ENCODE measurements at places on chromosomes 4 and X.

GRCh38 chrX:50905334-50905733 is 5.2 kb upstream of the BMP15 start:
- DNase-seq, result no peak

- DNase-seq, result no peak
These were observed 120.5 kb downstream of the MAGEC2 start for GRCh38 chrX:142084611-142085010.

- DNase-seq, result no peak
These were observed 530.3 kb downstream of the EPHA5 start for GRCh38 chr4:65139998-65140397.

DNA sequence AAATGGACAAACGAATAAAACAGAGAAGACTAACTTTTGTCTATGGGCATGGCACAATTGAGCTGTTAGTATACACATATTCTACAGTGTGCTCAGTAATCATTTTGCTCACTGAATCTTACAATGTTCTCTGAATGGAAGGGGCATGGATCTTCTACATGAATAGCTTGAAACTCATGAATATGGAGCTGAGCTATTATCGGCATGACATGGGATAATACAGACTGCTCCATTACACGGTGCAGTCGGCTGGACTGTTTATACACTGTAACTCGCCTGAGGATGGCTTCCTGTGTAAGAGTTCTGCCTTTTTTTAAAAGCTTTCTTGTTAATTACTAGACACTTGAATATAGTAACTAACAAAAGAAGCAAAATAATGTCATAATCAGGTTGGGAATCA is 368.5 kb upstream of the MAD2L1 start:
- DNase-seq, result no peak

DNA sequence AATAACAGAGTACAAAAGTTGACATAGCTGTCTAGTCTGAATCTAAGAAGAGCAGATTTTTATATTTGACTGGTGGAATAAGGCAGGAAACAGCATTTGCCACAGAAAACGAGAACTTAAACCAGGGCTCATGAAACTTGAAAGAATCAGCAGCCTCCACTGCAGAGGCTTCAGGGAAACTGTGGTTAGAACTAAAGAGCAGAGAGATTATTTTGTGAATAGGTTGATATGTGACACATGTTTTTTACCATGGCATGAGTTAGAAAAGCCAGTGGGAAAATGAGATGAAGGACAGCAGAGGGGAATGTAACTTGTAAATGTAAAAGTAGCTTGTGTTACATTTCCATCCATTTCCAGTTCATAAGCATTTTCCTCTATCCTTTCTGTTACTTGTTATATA is 63.7 kb upstream of the CAMK2D start:
- DNase-seq, result peak; percentile 29

GRCh38 chr4:173159791-173160190 is 8.8 kb upstream of the GALNT7 start:
- no peak for DNase-seq

GRCh38 chr4:183797011-183797444 is 108.1 kb upstream of the STOX2 start:
- no peak for DNase-seq

DNA sequence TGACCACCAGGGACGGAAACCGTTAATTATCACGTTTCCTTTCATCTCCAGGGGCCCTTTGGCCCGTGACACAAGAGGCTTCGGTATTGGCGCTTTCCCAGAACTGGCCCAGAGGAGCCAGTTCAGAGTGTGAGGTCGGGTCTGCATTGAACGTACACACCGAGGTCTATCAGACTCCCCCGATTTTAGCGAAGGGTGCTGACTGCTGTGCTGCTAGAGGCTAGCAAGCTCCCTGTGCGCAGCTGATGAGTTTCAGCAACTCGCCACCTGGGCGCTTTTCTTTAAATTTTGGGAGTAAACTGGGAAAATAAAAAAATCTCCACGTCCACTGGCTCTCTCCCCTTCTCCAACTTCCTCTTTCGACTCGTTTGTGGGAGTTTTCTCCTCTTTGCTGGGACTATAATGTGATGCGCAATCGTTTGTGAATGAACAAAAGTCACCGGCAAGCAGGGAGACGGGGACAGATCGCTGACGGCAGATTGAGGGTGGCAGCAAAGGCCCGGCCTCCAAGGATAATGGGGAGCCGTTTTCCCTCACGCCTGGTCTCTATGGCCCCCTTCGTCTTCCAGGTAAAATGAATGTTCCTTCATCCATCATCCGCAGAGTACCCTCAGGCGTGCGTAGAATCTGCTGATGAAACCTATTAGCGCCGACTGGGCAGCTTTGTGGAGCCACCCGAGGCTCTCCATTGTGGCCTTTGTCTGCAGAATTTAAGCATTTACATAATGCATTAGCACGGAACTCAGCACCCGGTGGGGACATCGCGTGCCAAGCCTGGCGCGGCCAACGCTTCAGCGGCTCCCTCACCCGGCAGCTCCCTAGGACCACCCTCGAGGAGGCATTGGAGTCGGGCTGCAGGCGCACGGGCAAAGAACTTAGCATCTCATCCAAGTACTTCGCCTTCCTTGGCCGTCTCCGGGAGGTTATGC is 1.6 kb upstream of the LRAT start:
- DNase-seq, result no peak

- DNase-seq, result no peak
These were observed 82.8 kb downstream of the CPZ start for GRCh38 chr4:8675383-8675782.

DNA sequence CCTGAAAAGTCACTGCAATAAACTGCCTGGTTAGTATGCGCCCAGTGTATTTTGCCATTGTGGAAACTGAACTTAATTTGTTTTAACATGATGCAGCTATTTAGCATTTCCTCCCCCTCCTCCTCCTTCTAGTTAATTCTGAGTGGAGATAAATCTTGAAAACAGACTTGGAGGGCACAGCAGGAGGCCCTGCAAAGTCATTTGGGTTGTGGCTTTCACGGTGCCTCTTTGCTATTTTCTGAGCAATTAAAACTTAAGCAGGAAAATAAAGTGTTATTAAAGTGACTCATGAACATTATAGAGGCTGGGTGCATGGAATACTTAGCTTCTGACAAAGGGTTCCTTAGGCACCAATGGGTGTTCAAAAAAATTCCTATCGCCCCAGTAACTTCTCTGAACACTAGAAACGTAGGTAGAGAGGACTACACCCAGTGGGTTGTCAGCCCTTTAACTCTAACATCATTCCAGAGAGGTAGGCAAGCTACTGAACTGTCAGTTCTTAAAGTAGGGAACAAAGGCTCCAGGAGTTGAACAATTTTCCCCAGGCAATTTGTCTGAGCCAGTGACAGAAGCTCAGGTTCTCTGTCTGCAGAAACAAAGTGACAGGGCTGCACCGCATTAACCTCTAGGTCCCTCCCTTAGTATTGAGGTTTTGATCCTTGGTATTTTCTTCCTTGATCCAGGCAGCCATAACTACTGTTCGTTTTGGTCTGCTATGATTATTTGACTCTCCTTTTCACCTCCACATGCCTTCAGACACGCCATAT is 158.3 kb upstream of the KIT start:
- DNase-seq, result no peak

- DNase-seq, result no peak
These were observed 4.7 kb downstream of the SH3TC1 start for GRCh38 chr4:8203817-8204216.

GRCh38 chr4:82741188-82741587 is 57.4 kb downstream of the SCD5 start:
- DNase-seq, result no peak

DNA sequence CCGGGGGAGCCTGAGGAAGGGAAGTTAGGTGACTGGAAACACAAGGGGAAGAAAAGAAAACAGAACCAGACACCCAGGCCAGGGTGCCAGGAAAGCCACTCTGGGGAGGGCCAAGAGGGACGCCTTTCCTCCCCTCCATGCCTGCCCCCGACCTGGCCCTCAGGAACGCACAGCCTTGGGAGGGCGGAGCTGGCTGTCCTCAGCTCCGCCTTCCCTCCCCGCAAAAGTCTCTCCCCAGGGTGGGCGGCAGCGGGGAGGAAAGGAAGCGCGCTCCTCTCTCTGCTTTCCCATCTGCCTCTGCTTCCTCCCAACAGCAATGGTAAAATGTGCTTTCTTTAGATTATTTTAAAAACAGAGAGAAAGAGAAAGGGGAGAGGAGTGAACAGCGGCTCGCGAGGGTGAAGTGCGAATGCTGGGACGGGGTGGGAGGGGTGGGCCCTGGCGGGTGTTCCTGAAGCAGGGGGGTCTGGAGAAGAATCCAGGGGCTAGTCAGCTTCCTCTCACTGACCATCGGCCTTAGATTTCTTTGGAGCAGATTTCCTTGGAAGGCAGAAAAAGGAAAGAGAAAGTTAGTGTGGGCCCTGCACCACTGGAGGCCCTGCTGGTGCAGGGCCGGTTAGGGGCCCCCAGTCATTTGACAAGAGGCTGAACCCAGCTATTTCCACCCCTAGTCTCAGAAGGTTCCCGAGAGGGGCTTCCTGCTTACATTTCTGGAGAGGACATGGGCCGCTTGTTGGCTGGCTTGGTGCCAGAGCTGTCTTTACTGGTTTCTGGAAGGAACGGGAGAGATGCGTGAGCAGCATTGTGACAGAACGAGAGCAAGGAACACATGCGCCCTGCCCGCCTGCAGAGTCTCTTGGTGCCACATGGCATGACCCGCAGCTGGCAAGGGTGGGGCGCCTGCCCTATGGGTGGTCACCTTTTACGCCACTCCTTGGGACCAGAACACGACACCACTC is 4.7 kb upstream of the RENBP start:
- no peak for DNase-seq

- DNase-seq, result no peak
These were observed 28.4 kb upstream of the PRSS48 start for GRCh38 chr4:151248519-151248918.

GRCh38 chr4:5774416-5775036 is 63.5 kb downstream of the EVC start:
- no peak for DNase-seq

DNA sequence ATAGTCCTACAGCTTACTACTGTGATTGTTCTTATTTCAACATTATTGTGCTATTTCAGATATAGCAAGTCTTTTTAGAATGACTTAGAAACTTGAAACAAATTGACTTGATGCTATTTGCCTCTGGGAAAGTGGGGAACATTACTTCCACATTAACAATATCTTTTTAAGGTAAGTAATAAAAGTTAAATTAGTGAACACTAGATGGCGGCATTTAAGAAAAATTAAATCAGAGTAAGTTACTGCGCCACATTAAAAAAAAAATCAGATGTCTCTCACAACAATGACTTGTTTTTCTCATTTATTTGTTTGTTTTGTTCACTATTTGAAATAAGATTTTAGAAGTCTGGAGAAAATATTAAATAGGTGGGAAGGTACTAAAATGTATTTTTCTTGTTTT is 1026.9 kb upstream of the SLIT2 start:
- DNase-seq, result no peak

DNA sequence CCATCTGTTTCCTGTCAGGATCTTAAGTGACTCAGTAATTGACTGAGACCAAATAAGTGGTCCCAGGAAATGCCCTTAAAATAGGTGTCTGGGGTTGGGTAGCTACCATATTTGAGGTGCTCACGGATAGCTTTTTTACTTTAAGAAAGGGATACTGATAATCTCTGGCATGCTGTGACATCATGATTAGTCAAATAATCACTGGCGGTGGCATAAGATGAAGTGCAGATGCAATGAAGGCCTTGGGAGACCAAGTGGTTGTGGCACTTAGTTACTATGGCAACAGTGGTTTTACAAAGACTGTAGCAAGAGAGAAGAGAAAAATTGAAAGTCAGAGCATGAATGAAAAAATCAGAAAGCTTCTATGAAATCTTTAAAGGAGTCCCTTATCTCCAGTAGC is 114.5 kb upstream of the SLIT2 start:
- DNase-seq, result no peak

DNA sequence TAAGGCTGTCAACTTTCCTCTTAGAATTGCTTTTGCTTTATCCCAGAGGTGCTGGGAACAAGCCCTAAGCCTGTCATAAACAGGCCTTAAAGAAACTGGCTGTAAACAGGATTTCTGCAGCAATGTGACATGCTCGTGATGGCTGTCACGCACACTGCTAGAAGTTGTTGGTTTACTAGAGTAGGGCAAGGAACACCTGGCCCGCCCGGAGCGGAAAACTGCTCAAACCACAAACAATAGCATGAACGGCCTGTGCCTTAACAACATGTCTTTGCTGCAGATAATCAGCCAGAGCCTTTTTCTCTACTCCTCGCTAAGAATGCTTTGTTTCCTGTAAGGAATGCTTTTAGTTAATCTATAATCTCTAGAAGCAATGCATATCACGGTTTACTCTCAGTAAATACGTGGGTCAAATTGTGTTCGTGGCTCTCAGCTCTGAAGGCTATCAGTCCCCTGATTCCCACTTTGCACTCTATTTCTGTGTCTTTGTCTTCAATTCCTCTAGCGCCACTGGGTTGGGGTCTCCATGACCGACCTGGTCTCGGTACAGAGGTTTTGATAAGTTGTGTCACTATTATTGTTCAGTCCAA is 318.3 kb downstream of the GLUD2 start:
- DNase-seq, result no peak

GRCh38 chr4:153366486-153366885 is 22.0 kb downstream of the MND1 start:
- no peak for DNase-seq

DNA sequence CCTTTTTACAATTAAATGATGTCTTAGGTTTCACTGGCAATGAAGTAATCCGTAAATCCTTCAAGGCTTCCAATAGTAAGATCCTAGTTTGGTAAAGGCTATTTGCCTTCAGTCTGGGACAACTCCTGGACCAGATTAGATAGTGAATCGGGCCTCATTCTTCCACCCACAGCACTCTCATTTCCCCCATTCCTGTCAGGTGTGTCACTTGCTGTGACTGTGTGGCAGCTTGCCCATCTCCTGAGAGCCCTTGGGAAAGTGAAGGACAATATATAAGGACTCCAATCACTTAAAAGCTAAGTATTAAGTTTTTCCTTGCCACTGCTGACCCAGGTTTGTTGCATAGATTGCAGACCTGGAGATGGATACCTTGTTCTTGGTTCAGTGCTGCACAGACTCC is 3.3 kb upstream of the GASK1B start:
- no peak for DNase-seq

- no peak for DNase-seq
These were observed 49.6 kb downstream of the TBC1D14 start for GRCh38 chr4:6959261-6959660.

DNA sequence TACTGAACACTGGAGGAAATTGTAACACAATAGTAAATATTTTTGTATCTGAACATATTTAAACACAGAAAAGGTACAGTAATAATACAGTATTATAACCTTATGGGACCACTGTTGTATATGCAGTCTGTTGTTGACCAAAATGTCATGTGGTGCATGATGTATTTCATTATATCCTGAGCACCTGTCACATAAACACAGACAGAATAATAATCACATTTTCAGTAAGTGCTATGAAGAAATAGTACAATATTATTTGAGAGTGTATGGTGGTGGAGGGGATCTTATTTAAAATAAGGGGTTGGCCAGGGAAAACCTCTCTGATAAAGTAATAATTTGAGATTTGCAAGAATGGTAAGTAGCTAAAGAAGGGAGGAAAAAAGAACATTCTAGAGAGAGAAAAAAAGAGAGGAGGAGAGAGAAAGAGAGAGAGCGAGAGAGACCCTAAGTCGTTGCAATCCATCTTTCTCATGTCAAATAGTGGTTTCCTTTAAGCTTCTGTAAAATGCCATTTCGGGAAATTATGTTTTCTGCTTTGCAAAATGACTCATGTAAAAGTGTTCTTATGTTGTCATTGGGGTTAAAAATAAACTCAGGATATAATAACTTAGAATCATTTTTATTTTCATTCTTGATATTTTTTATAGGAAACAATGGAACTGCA is 19.3 kb upstream of the CLNK start:
- DNase-seq, result no peak
